ENCODE measurements at places on chromosomes 4 and X.

- no peak for DNase-seq
These were observed 91.0 kb upstream of the MTM1 start for GRCh38 chrX:150477371-150477770.

DNA sequence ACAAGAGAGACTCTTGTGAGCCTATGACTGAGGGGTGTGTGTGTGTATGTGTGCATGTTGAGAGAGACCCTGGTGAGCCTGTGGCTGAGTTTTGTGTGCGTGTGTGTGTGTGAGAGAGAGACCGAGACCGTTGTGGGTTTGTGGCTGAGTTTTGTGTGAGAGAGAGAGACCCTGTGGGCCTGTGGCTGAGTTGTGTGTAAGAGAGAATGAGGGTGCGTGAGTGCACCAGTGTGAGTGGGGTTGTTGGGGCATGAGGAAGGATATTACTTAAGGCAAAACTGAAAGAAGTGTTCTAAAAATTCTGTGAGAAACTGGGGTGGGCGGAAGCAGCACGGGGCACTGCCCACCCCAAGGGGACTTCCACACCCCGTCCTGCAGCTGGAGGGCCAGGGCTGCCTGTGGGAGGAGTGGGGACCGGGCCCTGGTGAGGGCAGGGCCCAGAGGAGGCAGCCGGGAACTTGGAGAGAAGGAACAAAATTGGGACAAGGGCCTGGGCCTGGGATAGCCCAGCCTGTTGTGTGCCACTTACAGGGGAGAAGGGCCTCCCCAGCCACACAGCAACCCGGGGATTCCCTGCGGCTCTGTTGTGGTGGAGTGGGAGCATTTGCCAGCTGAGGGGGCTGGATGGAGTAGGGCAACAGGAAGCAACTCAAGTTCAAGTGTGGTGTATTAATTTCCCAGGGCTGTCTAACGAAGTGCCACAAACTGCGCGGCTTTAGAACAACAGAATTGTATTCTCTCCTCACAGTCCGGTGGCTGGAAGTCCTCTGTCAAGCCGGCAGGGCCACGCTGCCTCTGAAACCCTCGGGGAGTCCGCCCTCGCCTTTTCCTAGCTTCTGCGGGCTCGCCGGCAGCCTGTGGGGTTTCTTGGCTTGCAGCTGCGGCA, 22.1 kb downstream of the TMEM131L start:
- no peak for DNase-seq

DNA sequence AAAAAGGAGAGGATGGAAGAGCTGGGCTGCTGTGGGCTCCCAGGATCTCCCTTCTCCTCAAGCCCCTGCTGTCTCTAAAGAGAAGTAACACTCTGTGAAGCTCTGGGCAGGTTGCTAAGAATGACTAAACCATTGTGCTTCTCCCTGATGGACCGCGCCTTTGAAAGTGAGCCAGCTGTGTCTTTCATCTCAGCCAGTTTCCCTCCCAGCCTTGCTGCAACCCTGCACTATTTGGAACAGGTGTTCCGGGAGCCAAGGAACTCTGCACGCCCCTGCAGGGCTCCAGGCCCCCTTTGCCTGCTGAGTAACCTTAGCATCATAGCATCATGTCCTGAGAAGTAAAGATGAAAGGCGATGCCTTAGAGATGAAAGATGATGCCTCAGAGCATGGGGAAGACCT, 39.7 kb downstream of the SMIM20 start:
- DNase-seq: peak; percentile 26

DNA sequence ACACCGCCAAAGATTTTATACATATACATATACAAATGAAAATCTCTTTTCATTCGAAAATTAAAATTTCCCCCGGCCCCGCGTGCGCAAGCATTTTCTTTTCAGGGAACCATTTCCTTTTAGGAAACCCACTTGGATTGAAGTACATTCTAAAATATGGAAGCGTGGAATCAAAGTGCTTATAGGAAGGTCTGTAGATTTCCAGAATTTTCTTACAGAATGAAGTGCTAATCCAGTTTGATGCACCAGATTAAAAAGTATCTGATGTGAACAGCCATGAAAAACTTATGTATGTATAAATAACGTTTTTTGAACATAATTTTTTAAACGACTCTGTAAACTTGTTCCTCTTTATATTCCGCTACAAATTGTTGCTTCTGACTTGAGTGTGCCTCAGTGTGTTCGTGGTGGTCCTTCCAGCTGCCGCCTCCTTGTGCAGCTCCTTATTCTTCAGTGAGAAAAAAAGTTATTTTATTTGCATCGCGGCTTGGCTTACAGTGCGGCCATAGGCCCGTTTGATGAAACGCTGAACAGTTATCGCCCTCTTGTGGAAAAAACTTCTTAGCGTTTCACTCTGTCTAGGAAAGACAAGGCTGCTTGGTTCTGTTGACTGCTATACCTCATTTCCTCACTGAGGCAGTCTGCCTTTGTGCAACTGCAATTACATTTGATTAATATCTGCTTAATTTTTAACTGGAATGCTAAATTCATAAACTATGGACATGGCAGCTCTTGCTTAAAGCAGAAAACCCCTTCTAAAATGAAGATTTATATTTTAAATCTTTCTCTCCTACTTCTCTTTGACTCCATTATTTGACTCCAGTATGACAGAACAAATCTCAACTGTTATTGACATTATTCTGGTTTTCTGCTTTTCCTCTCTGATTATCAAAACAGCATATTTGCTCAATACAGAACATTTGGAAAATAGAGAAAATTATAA, 4.7 kb upstream of the NKX6-1 start:
- peak; percentile 70 for DNase-seq

DNA sequence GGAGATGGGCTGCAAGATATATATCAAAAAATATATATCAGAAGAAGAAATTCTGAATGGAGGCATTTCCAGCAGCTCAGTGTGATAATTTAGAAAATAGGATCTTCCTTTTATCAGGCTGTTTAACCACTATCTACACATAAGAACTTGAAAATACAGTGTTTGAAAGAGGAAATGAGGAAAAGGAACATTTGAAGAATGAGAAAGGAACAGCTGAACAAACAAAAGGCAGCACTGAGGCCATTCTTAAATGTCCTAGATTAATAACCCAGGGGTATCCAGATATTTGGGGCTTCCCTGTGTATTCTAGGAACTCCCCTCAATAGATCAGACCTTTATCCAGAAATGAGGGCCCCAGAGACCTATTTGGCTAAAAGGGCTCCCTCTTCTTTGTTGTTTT, 4.1 kb downstream of the SLC39A8 start:
- no peak for DNase-seq

All from RKO (cell line).